Stimulated activated CD8-positive, alpha-beta memory T cell treated with anti-CD3 and anti-CD28 coated beads, Interleukin-15, amount 100 ng/mL, for 1 hour (primary cell): ENCODE measurements at places on chromosomes 13 and 19.

GRCh38 chr19:530134-531008, 1.2 kb upstream of the CDC34 start:
- no peak for DNase-seq

DNA sequence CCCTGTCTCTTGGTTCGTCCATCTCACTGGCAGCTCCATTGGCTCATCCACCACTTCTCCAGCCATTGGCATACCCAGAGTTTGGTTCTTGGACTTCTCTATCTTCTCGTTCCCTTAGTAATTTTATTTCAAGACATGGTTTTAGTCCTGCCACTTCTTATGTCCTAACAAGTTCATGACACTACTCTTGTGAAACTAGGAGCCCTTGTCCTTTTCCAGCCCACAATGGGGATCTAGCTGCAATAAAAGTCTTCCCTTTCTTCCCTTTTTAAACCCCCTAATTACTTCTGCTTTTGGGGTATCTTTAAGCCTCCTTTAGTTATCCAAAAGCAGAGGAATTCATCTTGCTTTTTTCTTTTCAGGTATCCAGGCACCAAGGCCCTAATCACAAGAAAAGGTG, 2.9 kb upstream of the RCBTB2 start:
- no peak for DNase-seq

DNA sequence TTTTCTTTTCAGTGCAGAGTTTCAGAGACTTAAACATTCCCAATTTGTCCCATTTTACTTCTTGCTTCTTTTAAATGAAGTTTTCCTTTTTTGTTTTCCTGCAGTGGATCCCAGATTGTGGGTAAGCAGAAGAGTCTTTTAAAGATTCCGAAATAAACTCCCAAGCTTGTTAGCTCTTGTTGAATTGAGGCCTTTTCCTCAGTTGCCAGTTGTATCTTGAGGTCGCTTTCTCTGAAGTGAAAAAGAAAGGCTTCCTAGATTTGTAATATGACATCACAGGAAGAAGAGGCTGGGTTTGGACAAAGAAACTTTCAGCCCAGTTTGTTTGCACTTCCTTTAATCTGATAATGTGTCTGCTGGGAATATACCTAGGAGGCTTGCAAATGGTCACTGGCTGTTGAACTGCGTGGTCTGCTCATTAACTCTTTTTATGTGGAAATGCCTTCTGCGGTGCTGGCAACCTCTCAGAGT, at the start of gene LPAR6:
TSS of gene LPAR6 (minus strand) at position 233 of the 471 bp plus-strand sequence. CDS start 690 bp downstream, outside the sequence.
- DNase-seq = no peak

DNA sequence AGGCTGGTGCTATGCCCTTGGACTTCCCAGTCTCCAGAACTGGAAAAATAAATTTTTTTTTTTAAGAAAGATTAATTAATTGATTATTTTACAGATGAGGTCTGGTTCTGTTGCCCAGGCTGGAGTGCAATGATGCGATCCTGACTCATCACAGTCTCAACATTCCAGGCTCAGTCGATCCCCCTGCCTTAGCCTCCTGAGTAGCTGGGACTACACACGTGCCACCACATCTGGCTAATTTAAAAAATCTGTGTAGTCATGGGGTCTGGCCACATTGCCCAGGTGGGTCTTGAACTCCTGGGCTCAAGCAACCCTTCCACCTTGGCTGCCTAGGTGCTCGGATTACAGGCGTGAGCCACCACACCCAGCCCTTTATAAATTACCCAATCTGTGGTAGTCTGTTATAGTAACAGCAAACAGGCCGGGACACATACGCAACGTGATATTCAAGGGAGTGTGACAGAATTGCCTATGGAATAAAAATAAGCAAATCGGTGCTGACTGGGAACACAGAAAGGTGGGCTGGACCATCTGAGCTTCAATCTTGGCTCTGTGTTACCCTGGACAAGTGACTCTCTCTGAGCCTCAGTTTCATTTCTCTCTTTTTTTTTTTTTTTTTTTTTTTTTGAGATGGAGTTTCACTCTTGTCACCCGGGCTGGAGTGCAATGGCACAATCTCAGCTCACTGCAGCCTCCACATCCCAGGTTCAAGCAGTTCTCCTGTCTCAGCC, 42.8 kb downstream of the PIN1 start:
- DNase-seq = no peak

DNA sequence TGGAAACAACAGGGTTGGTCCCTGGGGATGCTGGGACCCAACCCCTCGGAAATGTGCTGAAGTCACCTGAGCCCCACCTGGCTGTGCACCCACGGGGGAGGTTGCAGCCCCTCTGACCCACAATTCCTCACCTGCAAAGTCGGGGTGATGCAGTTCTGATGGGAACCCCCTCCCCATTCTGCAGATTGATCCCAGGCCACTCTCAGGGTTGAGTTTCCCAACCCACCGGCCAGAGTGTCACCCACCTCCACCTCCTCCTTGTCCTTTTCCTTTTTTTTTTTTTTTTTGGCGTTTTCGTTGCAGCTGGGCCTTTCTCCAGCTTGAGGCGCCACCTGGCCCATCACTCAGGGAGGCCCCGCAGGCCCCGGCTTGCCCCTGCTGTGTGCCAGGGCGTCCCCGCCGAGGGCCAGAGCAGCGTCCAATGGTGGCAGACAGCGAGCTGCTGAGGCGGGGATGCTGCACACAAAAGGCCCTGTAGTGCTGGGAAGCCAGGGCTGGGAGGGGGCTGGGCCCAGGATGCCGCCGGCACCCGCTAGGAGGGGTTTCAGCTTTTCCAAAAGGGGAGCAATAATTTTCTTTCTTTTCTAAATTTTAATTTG, 4.6 kb downstream of the PIK3R2 start:
- DNase-seq = no peak
